Non-pigmented ciliary epithelial cell (primary cell): ENCODE measurements at places on chromosomes 5 and 9.

- no peak for DNase-seq
Observed at GRCh38 chr9:90616806-90617205, 25.8 kb downstream of the DIRAS2 start.

- no peak for DNase-seq
Observed at GRCh38 chr5:165781738-165782137, 2276.3 kb downstream of the MAT2B start.

GRCh38 chr5:160434022-160434531 lies 12.4 kb downstream of the PTTG1 start:
- no peak for DNase-seq

- DNase-seq: no peak
Observed at GRCh38 chr5:64838376-64838775, 69.6 kb downstream of the CWC27 start.

DNA sequence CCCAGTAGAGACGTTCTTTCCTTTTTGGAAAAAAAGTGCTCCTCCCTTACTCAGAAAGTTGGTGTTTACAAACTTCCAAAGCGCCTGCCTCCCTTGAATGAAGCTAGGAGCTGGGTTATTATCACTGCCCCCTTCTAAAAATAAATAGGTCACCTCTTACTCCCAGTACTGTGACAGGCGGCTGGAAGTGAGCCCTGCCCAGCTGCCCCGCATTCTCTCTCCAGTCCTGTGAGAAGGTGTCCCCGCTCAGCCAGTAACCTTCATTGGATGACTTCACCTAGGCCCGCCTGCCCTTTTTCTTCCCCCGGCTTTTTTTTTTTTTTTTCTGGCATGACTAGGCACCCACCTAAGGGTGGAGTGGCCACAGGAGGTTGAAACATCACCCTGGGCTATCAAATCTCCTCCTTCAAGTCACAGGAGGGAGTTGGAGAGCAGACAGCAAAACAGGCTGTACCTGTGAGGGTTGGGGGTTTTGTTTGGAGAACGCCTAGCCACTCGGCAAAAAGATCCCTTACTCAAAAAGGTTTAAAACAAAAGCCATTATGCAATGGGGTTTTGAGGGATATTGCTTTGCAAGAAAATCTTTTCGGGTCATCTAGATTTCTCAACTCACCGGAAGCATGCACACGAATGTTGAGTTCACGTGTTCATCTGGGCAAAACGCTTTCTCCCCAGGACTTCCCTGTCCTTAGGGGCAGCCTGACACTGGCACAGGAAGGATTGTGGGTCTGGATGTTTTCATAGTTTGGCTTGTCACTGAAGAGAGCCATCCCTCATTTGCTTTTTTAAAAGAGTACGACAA lies 43.3 kb upstream of the ZNF622 start:
- no peak for DNase-seq

GRCh38 chr5:146832985-146833732 lies 45.4 kb downstream of the PPP2R2B start:
- no peak for DNase-seq

- no peak for DNase-seq
Observed at GRCh38 chr5:156405988-156406387, 79.0 kb downstream of the SGCD start.

- DNase-seq: no peak
Observed at GRCh38 chr5:111813537-111813936, 56.5 kb upstream of the NREP start.

GRCh38 chr9:81317223-81317622 lies 372.1 kb downstream of the TLE1 start:
- DNase-seq: no peak
